ENCODE measurements at places on chromosomes 7 and 10.

DNA sequence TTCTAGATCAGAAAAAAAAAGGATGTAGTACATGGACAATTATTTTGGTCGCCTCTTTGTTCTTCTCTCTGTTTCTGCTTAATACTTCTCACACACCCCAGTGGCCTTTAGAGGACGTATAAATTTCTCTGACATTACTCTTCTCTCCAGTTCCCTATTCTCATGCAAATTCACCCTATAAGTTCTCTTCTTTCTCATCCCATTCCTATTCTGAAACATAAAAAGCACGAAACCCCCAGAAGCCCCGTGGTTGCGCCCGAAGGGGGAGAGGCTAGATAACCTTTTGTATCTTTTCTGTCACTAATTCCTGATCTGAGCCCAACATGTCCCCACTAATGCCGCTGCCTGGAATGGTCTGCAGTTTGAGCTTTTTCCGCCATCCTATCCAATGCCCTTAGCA, 136.9 kb downstream of the SKIDA1 start:
- DNase-seq: no peak

GRCh38 chr7:67522504-67522903, 525.9 kb downstream of the TYW1 start:
- DNase-seq: no peak

- no peak for DNase-seq
These were observed 73.9 kb downstream of the HHEX start for GRCh38 chr10:92763634-92764155.

DNA sequence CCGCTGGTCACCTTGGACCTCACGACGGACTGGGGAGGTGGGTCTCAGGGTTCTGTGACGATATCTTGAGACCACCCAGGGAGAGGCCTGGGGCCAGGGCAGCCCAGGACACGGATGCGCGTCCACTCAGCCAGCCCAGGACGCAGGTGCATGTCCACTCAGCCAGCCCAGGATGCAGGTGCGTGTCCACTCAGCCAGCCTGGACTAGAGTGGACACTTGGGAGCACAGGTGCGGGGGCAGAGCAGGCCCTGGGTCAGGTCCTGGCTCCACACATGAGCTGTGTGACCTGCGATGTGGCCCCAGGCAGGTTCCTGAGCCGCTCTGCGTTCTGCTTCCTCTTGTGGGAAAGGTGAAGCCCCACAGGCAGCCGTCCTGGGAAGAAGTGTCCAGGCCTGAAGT, 22.2 kb downstream of the KNDC1 start:
- DNase-seq: no peak

DNA sequence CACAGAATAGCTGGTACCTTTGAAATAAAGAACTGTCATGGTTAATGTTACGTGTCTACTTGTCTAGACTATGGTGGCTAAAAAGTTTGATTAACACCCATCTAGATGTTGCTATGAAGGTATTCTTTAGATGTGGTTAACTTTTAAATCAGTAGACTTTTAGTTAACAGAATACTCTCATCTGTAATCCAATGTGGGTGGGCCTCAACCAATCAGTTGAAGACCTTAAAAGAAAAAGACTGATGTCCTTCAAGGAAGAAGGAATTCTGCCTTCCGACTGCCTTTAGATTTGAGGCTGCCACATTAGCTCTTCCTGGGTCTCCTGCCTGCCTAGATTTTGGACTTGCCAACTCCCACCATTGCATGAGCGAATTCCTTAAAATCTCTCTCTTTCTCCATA, 113.0 kb upstream of the CACUL1 start:
- DNase-seq: no peak

DNA sequence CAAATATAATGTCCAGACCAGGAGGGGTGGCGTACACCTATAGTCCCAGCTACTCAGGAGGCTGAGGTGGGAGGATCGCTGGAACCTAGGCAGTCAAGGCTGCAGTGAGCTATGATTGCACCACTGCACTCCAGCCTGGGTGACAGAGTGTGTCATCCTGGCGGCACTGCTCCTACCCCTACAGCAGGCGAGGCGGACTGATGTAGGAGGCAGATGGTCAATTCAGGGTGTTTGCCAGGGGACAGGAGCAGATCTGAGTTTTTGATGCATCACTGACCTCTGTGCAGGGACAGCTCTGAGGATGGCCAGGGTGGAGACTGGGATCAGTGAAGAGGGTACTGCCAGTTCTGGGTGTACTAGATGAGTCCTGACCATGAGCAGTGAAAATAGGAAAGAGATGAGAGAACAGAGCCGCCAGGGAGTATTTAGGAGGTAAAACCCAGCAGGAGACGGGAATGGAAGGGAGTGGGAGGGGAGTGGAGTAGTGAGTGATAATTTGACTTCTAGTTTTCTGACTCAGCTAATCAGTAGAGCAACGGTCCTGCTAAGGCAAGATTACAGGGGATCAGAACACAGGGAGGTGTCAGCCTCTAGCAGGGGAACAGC, 75.3 kb downstream of the HIP1 start:
- DNase-seq: no peak

GRCh38 chr10:74898201-74898976, 72.0 kb downstream of the KAT6B start:
- DNase-seq: no peak

DNA sequence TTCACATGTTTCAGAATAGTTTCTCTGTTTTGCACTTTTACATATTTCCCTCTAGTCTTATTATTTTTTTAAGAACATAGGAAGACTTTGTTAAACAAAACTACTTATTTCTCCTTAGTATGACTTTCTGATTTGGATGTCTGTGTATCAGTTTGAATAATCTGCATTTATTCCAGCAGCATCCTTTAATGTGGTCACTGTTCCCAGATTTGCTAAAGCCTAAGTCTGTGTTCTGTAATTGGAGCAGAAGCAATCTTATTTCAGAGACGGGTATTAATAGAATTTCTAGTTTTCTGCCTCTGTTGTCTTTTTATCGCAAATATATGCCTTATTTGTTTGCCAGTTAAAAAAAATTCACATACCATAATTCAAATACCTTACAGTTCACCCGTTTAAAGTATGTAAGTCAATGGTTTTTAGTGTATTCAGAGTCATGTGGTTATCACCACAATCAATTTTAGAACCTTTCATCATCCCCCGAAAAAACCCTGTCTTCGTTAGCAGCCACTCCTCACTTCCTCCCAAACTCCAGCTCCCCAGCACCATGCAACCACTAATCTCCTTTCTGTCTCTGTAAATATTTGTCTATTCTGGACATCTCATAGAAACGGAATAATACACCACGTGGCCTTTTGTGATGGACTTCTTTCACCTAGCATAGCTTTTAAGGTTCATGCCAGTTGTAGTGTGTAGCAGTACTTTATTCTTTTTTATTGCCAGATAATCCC, 58.7 kb downstream of the INPP5F start:
- DNase-seq: no peak

Measured in stimulated activated CD4-positive, alpha-beta T cell treated with anti-CD3 and anti-CD28 coated beads, Interleukin-1b, Interleukin-23, amount 100 ng/mL, for 24 hours (primary cell).